Panc1 (cell line): ENCODE measurements at places on chromosomes 2 and 18. TPM values are rescaled to one million over a fixed set of nuclear protein-coding genes. Genes with fewer than 3 reads are reported as not detected.

Gene HAAO
- total RNA-seq: 0.74 TPM

Gene PSTPIP2
- 0.39 TPM for total RNA-seq

Gene LOXHD1
- not detected for total RNA-seq

Gene C1QL2
- total RNA-seq: not detected

Gene UNC80
- 0.08 TPM for total RNA-seq

DNA sequence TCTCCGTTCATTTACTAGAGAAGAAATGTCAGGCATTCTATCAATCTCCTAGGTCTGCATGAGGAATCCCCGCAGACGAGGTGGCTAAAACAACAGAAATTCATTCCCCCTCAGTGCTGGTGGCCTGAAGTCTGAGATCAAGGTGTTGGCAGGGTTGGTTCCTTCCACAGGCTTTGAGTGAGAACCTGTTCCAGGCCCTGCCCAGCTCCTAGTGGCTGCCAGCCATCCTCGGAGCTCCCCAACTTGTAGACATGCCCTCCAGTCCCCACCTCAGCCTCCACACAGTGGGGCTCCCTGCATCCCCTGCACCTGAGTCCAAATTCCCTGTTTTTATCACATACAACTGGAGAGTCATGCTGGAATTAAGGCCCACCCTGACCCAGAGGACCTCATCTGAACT lies 145.3 kb upstream of the ALKAL2 start:
- no peak overlapping the region for H3K27ac ChIP-seq
- H3K36me3 ChIP-seq: no peaks in the 10 kb centered on the region
- no peak for DNase-seq
- H3K4me3 ChIP-seq: no peak overlapping the region
- no peaks in the 10 kb centered on the region; the same call in 1 of the 2 replicates for H3K27me3 ChIP-seq

DNA sequence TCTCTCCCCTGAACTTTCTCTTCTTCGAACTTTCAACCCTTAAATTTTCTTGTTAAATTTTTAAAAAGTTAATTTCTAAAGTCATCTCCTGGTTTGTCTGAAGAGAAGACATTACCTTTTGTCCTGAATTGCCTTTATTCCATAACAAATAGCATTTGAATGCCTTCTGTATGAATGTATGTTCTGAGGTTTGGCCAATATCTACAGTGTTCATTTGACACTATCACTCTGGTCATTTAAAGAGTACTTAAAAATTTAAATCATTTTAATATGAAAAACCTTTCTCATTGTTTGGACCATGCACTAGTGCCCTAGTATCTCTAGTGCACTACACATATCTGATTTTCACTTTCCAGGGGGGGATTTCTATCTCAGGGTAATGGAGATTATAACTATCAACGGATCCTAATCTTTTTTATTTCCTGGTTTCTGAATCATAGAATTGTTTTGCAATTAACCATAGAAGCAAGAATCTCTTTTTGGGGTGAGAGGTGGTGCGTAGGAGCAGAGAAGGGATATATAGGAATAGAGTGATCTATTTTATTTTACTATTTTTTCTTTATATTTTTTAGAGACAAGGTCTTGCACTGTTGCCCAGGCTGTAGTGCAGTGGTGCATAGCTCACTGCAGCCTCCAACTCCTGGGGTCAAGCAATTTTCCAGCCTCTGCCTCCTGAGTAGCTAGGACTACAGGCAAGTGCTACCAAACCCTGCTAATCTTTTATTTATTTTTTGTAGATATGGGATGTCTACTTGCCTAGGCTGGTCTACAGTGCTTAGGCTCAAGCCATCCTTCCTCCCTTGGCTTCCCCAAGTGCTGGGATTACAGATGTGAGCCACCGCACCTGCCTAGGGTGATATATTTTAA lies 25.5 kb downstream of the TANC1 start:
- no peak overlapping the region for H3K4me3 ChIP-seq
- no peaks in the 10 kb centered on the region for H3K36me3 ChIP-seq
- no peak for DNase-seq
- no peak overlapping the region for H3K27ac ChIP-seq
- H3K4me1 ChIP-seq: peaks cover 46% of the 10 kb centered on the region

DNA sequence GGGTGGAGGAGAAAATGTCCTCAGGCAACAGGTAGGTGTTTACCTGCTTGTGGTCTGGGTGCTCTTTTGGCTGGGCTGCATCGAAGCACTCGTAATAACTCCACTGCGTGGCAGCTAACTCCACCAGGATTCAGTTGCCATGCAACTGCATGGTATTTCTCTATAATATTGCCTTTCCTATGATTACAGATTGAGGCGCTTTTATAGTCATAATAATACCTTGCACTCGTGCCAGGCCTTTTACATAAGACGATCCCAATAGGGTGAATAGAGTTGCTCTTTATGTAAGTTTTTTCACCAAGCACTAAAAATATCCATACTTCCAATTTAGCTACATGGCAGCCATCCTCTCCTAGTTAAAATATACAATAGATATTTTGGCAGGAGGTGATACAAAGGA lies 19.7 kb upstream of the NYAP2 start:
- H3K4me3 ChIP-seq: no peak overlapping the region
- no peak for DNase-seq
- H3K4me1 ChIP-seq: no peaks in the 10 kb centered on the region
- no peaks in the 10 kb centered on the region for H3K27me3 ChIP-seq

- no peaks in the 10 kb centered on the region for H3K4me1 ChIP-seq
- no peak overlapping the region for H3K4me3 ChIP-seq
- no peaks in the 10 kb centered on the region for H3K27me3 ChIP-seq
- no peak overlapping the region for H3K27ac ChIP-seq
Measured at GRCh38 chr2:128593879-128594650, 275.4 kb upstream of the HS6ST1 start.

- H3K27me3 ChIP-seq: no peaks in the 10 kb centered on the region
- no peaks in the 10 kb centered on the region for H3K36me3 ChIP-seq
- H3K4me3 ChIP-seq: no peak overlapping the region
- no peak overlapping the region for H3K27ac ChIP-seq
- no peak for DNase-seq
Measured at GRCh38 chr2:241863536-241863954, 4.9 kb upstream of the PDCD1 start.

DNA sequence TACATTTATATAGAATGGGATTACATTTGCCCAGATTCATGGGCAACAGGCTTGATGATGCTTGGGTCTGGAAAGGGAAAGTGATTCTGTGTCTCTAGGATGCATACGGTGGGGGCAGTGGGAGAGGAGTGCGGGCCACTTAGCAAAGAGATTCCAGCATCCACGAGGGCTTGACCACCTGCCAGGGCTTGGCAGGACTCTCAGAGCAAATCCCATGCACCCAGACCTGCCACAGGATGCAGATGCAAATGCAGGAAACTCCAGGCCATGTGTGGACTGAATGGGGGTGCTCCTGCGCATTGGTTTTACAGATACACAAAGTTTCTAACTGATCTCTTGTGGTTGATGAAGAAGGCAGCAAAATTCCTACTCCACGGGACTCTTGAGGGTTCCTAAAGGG lies 334.7 kb downstream of the CYRIA start:
- no peak for DNase-seq
- no peak overlapping the region for H3K27ac ChIP-seq
- no peaks in the 10 kb centered on the region for H3K36me3 ChIP-seq
- H3K4me1 ChIP-seq: no peaks in the 10 kb centered on the region

DNA sequence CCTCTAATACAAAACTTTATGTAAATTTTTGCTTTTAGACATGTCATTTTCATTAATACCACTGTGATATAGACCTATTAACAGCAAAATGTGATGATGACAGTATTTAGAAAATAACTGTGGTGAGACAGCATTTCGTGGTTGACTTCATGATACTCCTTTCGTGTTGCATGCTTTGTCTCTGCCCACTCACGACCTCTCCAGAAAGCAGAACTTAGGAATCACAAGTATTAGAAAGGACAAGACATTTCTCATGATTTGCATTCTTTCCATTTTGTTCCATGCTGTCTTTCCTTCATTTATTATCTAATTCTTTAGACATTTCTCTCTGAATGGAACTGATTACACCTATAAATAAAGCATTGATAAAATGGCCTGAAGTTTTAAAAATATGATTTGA lies 85.2 kb upstream of the POU3F3 start:
- no peaks in the 10 kb centered on the region for H3K36me3 ChIP-seq
- H3K27ac ChIP-seq: no peak overlapping the region
- H3K4me1 ChIP-seq: no peaks in the 10 kb centered on the region
- H3K27me3 ChIP-seq: no peaks in the 10 kb centered on the region
- H3K4me3 ChIP-seq: no peak overlapping the region

- no peak for DNase-seq
- H3K27me3 ChIP-seq: no peaks in the 10 kb centered on the region
- no peaks in the 10 kb centered on the region for H3K4me1 ChIP-seq
- H3K27ac ChIP-seq: no peak overlapping the region
- H3K4me3 ChIP-seq: no peak overlapping the region
Measured at GRCh38 chr2:174786066-174786725, 21.9 kb upstream of the CHRNA1 start.

GRCh38 chr18:78722386-78722785 lies 257.2 kb upstream of the SALL3 start:
- no peaks in the 10 kb centered on the region for H3K36me3 ChIP-seq
- H3K4me1 ChIP-seq: no peaks in the 10 kb centered on the region
- no peak overlapping the region for H3K27ac ChIP-seq
- peaks cover 35% of the 10 kb centered on the region for H3K27me3 ChIP-seq
- H3K4me3 ChIP-seq: no peak overlapping the region

- no peaks in the 10 kb centered on the region for H3K27me3 ChIP-seq
- H3K36me3 ChIP-seq: no peaks in the 10 kb centered on the region
- no peak for DNase-seq
- H3K4me1 ChIP-seq: no peaks in the 10 kb centered on the region
- H3K4me3 ChIP-seq: no peak overlapping the region
Measured at GRCh38 chr2:176781570-176782217, 430.9 kb upstream of the HNRNPA3 start.

GRCh38 chr18:7840411-7840810 lies 273.3 kb downstream of the PTPRM start:
- no peak for DNase-seq
- H3K4me3 ChIP-seq: no peak overlapping the region
- H3K36me3 ChIP-seq: no peaks in the 10 kb centered on the region
- H3K4me1 ChIP-seq: no peaks in the 10 kb centered on the region
- no peaks in the 10 kb centered on the region for H3K27me3 ChIP-seq
- H3K27ac ChIP-seq: no peak overlapping the region

GRCh38 chr2:190664240-190664639 lies 15.4 kb downstream of the NAB1 start:
- H3K4me3 ChIP-seq: no peak overlapping the region
- no peaks in the 10 kb centered on the region for H3K27me3 ChIP-seq
- no peak for DNase-seq
- H3K27ac ChIP-seq: no peak overlapping the region
- H3K36me3 ChIP-seq: peaks cover 2% of the 10 kb centered on the region; the same call in 1 of the 2 replicates

- H3K27me3 ChIP-seq: no peaks in the 10 kb centered on the region
- no peak overlapping the region for H3K27ac ChIP-seq
- H3K4me3 ChIP-seq: no peak overlapping the region
- no peak for DNase-seq
- no peaks in the 10 kb centered on the region for H3K36me3 ChIP-seq
- H3K4me1 ChIP-seq: 0 out of 2 replicates have a peak, but pooled peaks cover 4% of the 10 kb centered on the region
Measured at GRCh38 chr2:62217970-62218369, 22.1 kb downstream of the B3GNT2 start.

GRCh38 chr2:100257939-100258338 lies 64.4 kb downstream of the LONRF2 start:
- no peak overlapping the region for H3K4me3 ChIP-seq
- no peaks in the 10 kb centered on the region for H3K36me3 ChIP-seq
- no peak for DNase-seq
- H3K27ac ChIP-seq: no peak overlapping the region
- no peaks in the 10 kb centered on the region for H3K27me3 ChIP-seq

DNA sequence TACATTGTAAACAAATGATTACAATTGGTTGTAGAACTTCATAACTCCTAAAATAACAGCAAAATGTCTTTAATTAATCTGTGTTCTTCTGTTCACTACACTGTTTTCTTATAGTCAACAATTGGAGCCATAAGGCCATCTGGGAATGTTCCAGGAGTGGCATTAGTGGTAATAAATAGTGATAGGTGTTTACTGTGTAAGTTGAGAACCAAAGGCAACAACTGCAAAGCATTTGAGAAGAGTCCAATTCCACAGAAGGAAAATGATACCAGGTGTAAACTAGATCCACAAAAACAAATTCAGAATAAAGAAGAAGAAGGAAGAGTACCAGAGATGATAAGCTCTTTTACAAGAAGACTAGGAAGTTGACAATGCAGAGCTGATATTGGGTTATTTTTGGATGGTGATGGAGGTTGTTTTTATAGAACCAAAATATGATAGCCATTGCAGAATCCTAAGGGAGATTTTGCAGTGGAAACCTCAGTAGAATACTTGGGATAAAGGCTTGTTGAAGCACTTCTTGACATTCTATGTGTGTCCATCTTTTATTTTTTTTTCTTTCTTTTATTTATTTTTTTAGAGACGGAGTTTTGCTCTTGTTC lies 52.9 kb downstream of the ANTXR1 start:
- no peaks in the 10 kb centered on the region; the same call in none of the 2 replicates for H3K36me3 ChIP-seq
- H3K4me1 ChIP-seq: peaks cover 12% of the 10 kb centered on the region
- no peak for DNase-seq
- H3K4me3 ChIP-seq: no peak overlapping the region
- H3K27me3 ChIP-seq: no peaks in the 10 kb centered on the region

GRCh38 chr18:58495207-58495606 lies 133.7 kb downstream of the ALPK2 start:
- no peaks in the 10 kb centered on the region for H3K4me1 ChIP-seq
- no peak for DNase-seq
- no peaks in the 10 kb centered on the region for H3K27me3 ChIP-seq

- no peaks in the 10 kb centered on the region for H3K27me3 ChIP-seq
- H3K27ac ChIP-seq: no peak overlapping the region
- no peaks in the 10 kb centered on the region for H3K36me3 ChIP-seq
- DNase-seq: no peak
- H3K4me1 ChIP-seq: no peaks in the 10 kb centered on the region
- H3K4me3 ChIP-seq: no peak overlapping the region
Measured at GRCh38 chr2:16277117-16277516, 336.8 kb downstream of the MYCN start.

DNA sequence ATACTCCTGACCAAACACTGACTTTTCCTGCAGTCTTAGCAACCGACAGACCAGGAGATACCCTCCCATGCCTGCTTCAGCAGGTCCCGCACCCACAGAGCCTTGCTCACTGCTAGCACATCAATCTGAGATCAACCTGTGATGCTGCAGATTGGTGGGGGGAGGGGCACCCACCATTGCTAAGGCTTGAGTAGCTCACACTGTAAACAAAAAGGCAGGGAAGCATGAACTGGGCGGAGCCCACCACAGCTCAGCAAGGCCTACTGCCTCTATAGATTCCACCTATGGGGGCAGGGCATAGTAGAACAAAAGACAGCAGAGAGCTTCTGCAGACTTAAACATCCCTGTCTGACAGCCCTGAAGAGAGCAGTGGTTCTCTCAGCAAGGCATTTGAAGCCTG lies 109.7 kb downstream of the SP100 start:
- H3K36me3 ChIP-seq: no peaks in the 10 kb centered on the region
- H3K4me3 ChIP-seq: no peak overlapping the region
- DNase-seq: no peak
- H3K27me3 ChIP-seq: no peaks in the 10 kb centered on the region
